ENCODE measurements at places on chromosomes 11 and 22.

GRCh38 chr11:57458410-57459163 is 1.7 kb upstream of the RTN4RL2 start:
- peak; percentile 80 for DNase-seq

DNA sequence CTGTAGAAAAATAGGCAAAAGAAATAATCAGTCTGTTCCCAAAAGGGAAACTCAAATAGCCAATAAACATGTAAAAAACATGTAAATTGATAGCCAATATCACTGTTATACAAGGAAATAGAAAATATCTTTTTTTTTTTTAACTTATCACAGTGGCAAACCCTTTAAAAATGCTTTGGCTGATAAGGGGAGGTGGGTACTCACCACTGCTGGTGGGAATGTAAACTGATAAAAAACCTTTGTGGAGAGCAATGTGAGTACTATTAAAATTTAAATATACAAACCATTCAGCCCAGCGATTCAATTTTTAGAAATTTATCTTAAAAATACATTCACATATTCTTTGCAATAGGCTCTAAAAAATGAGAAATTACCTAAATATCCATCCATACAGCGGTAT is 3.6 kb downstream of the RPUSD4 start:
- DNase-seq, result no peak

DNA sequence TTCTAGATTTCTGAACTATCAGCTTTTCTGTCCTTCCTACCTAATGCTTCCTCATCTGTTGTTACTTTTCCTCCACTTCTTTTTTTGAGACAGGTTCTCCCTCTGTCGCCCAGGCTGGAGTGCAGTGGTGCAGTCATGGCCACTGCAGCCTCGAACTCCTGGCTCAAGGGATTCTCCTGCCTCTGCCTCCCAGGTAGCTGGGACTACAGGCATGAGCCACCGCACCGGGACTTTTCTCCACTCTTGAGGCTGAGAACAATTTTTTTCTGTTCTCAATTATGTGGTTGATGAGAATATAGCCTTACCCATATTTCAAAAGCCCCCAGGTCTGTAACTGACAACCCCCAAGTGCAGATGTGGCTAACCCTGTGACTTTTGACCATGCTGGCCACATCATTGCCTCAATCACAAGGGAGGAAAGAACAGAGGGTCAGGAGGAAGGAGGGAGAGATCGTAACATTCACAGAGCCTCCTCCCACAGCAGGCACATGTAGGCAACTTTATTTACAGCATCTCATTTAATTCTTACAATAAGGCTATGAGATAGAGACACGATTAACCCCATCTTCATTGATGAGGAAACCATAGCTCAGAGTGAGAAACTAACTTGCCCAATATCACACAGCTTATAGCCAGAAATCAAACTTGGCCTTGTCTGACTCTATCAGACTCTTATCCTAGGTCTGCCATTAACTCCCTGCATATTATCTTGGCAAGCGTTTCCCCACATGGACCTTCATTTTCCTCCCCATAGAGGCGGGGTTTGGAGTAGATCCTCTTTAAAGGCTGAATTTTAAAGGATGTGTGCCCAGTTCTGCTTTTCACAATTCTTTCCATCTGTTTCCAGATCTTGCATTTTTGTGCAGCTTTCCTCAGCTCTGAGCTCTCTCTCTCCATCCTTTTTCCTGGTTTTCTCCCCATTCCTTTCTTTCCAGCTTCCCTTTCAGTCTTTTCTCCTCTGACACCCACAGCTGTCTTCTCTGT is 9.6 kb downstream of the POU2F3 start:
- no peak for DNase-seq

- no peak for DNase-seq
These were observed 490.1 kb downstream of the OPCML start for GRCh38 chr11:133041928-133042882.

DNA sequence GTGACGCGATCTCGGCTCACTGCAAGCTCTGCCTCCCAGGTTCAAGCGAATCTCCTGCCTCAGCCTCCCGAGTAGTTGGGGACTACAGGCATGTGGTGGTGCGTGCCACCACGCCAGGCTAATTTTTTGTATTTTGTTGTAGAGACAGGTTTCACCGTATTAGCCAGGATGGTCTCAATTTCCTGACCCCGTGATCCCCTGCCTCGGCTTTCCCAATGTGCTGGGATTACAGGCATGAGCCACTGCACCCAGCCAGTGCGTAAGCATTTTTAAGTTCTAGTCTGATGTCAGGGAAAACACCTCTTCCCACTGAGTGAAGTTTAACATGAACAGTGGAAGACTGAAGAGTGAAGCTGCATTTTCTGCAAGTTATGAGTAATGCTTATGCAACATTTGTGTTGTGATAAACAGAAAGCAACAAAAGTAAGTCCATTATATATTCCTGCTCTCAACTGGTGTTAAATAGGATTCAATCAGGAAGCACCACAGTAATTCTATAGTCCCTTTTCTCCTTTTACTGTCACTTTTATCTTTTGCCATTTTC is 1219.8 kb upstream of the RAG2 start:
- DNase-seq, result no peak

DNA sequence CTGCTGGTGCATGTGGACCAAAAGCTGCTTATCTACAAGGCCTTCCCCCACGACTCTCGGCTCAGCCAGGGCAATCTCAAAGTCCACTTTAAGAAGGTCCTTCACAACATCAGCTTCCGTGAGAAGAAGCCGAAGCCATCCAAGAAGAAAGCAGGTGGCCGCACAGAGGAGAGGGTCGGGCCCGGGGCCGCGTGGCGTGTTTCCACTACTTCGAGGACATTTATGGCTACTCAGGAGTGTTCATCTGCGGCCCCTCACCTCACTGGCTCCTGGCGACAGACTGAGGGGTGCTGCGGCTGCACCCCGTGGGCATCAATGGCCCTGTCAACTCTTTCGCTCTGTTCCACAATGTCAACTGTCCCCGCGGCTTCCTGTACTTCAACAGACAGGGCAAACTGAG is 16.2 kb upstream of the SLC5A4 start:
- no peak for DNase-seq

DNA sequence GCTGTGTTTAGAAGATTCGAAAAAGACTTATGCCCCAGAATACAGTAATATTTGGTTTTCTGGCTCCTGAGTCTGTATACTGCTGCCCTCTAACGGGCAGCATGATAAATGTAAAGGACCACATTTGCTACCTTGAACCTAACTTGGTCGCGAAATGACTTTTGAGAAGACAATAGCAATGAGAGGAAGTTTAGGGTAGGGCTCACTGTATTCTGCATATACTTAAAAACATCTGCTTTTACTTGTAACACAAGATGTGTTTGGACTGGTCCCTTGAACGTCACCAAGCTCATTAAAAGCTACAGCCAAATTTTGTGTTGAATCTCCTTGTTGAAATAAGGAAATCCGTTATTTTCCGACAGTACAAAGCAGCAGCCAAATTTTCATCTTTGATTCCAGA is 309.1 kb downstream of the SWAP70 start:
- DNase-seq, result peak; percentile 5

DNA sequence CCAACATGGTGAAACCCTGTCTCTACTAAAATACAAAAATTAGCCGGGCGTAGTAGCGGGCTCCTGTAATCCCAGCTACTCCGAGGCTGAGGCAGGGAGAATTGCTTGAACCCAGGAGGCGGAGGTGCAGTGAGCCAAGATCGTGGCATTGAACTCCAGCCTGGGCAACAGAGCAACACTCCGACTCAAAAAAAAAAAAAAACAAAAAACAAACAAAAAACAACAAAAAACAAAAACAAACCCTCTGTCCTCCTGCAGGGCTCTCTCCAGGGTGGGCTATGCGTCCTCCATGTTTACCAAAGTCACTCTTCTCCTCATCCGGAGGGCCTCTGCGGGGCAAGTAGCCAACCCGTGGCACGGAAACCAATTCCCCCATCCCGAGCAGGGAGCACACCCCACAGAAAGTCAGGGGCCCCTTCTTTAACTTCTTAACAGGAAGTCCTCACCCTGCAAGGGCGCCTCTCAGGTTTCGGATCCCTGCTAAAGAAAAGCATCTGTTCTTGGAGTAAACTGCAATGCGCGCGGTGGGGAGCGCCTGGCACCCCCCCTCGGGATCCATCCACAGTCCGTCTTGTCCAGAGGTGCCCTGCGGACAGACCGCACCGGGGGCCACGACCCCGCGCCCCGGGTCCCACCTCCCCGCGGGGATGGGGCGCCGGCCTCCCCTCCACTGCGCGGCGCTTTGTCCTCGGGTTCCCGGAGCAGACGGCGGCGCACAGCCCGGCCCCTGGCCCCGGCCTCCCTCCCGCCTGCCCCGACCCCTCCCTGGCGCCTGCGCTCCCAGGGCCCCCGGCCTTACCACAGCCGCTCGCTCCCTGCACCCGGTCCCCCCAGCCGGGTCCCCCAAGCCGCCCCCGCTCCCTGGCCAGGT is 712 bp downstream of the CERK start:
- no peak for DNase-seq

DNA sequence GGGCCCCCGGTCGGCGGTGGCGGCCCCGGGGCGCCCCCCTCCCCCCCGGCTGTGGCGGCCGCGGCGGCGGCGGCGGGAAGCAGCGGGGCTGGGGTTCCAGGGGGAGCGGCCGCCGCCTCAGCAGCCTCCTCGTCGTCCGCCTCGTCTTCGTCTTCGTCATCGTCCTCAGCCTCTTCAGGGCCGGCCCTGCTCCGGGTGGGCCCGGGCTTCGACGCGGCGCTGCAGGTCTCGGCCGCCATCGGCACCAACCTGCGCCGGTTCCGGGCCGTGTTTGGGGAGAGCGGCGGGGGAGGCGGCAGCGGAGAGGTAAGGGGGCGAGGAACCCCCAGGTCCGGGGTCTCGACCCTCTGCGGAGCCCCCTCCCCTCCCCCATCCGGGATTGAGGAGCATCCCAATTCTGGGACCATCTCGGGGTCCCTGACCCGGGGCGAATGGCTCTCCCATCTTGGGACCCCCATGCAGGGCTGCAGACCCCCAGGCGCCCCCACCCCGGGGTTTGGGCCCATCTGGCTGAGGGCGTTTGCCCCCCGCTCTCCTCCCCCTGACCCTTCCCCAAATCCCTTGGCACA is 431 bp downstream of the KMT2A start:
- DNase-seq, result peak; percentile 23

DNA sequence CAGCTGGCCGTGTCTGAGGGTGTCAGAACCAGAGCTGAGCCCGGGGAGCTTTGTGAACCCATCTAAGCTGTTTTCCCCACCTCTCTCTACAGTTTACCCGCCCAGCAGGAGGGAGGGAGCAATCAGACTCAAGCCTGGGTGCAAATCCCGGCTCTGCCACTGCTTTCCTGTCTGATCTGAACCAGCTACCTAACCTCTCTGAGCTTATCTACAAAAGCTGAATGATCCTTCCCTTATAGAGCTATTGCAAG is 252 bp downstream of the APOL2 start:
- DNase-seq, result no peak

DNA sequence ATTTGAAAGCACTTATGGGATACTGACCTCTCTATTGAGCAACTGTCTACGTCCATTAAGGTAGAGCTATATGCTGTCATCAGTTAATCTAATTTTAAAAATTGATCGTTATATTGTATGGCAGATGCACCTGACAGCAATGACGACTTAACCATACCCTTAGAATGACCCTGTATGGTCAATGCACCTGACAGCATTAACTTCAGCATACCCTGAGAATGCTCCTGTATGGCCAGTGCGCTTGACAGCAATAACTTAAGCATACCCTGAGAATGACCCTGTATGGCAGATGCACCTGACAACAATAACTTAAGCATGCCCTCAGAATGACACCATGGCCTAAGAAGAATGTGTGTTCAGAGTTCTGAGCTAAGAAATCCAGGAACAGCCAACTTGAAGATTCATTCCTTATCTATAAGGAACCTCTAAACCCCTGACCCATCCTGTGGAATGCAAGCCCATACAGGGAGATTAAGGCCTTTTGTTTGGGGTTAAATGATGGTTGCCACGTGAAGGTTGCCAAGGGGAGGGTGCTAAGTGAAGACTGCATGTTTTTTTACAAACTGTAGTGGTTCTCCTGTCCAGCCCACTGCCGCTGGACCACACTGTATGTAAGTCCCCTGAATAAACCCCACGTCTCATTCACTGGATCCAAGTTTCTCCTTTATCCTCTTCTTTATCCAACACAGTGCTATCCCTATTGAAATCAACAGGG is 138.3 kb downstream of the GUCY1A2 start:
- DNase-seq, result no peak

GRCh38 chr11:62120001-62120400 is 3.8 kb upstream of the INCENP start:
- DNase-seq, result no peak

GRCh38 chr11:126588630-126589491 is 233.4 kb downstream of the ST3GAL4 start:
- no peak for DNase-seq

DNA sequence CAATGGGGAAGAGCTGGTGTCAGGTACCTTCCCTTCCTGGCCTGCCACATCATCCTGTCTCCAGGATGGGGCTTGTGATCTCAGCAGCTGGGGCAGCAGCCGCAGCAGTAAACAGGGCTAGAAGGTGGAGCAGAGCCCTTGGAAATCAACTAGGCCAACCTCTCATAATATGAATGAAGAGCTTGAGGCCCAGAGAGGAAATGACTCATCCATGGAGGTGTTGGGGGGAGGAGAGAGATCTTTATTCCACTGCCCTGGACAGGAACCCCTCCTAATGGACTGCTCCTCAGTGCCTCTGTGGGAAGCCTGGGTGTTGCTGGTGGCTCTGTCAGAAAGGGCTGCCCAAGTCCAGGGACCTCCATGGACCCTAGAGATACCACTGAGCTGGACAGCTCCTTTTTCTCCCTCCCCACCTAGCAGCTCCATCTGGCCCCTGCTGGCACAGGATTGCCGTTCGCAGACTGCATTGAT is 111.8 kb downstream of the OSBP2 start:
- DNase-seq, result no peak

- DNase-seq, result peak; percentile 68
These were observed 9.8 kb upstream of the FAM111B start for GRCh38 chr11:59097113-59097708.

DNA sequence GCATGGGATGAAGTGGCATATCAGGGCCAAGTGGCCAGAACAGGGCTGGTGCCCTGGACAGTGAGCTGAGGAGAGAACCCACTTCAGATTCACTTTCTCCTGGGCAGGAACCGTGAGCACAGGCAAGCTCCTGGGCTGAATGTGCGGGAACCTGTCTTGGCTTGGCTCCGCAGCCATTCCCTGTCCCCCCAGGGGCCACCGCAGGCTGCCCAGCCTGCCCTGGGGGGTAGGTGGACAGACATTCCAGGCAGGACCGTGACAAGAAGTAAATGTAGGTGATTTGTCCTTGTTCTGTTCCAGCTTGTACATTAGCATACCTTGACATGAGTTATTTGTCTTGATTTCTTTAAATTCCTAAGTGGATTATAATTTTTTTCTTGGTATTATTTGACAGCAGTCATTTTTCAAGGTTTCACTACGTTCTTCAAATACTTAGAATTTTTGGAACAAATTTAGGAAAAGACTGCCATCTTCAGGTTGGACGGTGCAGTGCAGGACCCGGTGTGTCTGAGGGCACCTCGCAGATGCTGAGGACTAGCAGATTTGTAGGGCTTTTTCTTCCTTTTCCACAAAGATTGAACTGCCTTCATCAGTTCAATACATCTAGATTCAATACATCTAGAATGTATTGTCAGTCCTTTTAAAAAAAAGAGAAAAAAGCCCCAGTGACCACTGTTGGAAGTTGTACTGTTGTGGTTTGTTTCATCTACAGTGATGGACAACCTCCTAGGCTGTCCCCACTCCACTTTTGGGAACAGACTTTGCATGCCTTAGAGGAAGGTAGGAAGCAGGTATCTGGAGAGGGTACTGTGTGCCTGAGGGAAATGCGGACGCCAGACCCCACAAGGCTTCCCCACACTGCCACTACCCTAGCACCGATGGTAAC is 115.1 kb upstream of the RASSF10 start:
- peak; percentile 24 for DNase-seq

- no peak for DNase-seq
These were observed 124.3 kb downstream of the ZNF280B start for GRCh38 chr22:22384267-22384666.

GRCh38 chr22:39252461-39253434 is 8.0 kb upstream of the PDGFB start:
- DNase-seq, result no peak

Measured in activated CD4-positive, alpha-beta T cell treated with anti-CD3 and anti-CD28 coated beads, Interleukin-2, amount 50 U/mL, for 4 hours (primary cell).